ENCODE measurements at places on chromosomes 3 and 15.

DNA sequence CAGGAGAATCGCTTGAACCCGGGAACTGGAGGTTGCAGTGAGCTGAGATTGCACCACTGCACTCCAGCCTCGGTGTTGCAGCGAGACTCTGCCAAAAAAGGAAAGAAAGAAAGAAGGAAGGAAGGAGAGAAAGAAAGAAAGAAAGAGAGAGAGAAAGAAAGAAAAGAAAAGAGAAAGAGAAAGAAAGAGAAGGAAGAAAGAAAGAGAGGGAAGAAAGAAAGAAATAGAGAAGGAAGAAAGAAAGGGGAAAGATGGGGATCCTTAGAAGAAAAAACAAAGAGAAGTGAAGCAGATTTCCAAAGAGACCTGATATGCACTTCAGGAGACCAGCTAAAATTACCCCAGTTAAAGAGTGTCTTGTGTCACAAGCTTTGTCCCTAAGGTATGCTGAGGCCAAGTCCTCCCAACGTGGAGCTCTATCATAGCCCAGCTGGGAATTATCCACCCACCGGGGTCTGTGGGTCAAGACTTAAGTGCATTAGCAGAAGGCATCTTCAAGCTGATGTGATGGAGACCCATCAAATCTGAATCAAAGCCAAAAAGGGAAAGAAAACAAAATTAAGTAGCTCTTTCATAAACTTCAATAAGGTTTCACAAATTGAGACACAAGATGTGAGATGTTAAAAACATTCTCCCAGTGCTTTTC, 17.8 kb upstream of the AKAP13 start:
- no peak for DNase-seq

DNA sequence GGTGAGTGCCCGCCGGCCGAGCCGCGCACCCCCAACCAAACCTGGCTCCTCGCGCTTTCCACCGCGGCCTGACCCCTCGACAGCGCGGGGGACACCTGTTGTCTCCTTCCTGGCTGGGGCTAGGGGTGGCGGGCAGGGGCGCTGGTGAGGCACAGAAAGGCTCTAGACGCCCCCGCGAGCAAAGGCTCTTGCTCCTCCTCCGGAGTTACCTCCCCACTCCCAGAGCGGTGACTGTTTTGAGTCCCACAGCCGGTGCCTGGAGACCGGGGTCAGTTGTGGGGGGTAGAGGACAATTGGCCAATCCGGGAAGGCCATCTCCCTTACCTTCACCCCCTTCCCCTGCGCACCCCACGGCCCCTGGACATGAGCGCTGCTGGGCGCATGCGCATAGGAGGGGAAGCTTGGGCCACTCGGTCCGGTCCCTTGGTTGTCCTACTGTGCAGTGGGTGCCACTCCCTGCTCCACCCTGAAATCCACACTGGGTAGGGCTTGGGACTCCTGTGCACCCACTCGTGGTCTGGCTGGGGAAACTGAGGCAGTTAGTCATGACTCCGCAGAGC, 554 bp downstream of the CHST13 start:
- peak; percentile 86 for DNase-seq

- DNase-seq: no peak
Measured at GRCh38 chr3:128554465-128555097, 61.6 kb upstream of the GATA2 start.

- DNase-seq: no peak
Measured at GRCh38 chr3:94481226-94481898, 418.5 kb downstream of the NSUN3 start.

- no peak for DNase-seq
Measured at GRCh38 chr15:57079931-57080620, 161.6 kb downstream of the TCF12 start.

DNA sequence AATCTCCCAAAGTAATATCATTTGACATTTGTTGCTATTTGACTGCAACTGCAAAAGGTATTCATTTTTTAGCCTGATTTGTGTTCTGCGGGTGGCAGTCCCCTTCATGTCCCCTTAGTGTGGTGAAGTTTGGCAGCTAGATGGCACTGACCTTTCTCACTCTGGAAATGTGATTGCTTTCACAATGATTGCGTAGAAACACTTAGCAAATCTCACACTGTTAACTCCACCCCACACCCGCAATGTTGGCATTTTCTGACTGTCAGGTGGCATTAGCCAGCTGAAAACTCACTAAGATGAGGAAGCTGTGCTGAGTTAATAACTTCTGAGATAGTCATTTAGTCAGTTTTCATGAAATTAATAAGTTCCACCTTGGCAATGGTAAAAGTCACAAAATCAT, 76.9 kb downstream of the TRIM69 start:
- no peak for DNase-seq

DNA sequence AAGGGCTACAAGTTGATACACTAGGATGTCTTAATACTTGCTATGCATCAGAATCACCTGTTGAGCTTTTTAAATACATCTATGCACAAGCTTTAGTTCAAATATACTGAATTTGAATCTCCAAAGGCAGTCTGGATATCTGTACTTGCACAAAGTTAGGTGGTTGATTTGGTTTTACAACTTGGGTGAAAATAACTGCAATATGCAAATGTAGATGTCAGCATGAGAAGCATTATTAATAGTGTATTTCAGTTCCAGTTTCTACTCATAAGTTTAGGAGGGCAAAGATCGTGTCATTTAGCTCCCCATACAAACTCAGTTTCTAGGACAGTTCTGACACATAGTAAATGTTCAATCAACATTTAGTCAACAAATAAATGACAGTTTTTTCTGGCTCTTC, 25.6 kb downstream of the IQCB1 start:
- no peak for DNase-seq

DNA sequence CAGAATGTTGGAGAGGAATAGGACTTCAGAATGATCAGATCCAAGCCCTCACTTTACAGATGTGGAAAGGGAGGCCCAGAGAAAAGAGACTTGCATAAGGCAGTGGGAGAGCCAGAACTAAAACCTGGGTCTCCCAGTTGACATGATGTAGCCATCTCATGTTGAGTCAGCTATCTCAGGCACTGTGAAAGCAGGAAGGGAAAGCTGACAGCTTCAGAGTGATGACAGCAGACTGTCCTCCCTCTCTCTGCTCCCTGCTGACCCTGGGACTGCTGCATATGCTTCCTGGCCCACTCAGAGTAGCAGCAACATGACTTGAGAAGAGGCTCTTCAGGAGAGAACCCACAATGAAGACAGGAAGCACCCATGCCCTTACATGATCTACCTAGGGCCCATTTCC, 14.7 kb downstream of the FHIT start:
- DNase-seq: no peak

DNA sequence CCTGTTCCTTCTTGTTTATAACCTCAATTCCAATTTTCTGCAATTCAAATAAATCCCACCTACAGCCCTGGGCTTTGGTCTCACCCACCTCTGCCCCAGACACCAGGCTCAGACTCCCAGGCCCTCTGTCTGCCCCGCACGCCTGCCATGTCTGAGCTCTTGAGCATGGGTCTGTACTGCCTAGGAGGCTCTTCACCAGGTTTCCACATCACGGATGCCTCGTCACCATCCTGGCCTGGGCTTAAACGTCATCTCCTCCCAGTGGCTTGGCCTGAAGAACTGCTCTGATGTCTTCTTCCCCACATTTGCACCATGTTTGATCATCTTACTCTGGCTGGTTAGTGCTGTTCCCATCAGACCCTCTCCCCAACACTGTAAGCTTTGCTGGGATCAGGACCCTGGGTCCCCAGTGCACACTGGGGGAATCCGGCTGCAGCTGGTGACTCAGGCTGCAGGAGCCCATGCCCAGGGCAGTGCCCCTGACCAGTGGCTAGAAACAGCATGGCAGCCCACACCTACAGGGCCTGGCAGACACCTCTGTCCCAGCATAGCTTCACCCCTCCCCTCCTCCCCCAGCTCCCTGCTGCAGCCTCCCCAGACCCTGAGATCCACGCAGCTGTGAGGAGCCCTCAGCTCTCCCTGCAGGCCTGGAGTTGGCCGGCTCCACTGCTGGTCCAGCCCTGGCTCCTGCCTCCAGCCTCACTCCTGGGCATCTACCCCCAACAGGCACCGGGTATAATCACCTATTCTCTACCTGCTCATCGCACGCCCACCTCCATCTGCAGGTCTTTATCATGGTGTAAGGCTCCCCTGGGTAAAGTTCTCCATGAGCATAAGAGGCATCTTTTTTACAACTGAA, 162.8 kb upstream of the NSMCE3 start:
- DNase-seq: no peak

GRCh38 chr3:88003115-88003755, 55.6 kb downstream of the CGGBP1 start:
- DNase-seq: peak; percentile 27

DNA sequence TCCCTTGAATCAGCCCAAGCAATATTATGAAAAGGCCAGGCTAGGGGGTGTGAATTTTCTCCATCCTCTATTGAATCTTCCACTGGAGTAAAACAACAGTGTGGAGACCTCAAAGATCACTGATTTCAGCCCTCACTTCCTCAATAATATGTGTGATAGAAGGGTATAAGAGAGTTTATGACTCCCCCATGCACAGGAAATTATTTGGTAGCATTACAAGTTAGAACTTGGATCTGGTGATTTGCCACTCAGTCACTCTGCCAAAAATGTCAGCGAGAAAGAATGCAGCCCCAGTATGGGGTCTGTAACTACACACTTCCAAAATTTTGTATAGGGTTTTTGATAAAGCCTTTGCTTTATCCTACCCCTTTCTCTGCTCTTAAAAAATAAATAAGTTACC, 81.0 kb upstream of the KCNMB2 start:
- no peak for DNase-seq

GRCh38 chr15:98854496-98854895, 153.1 kb downstream of the PGPEP1L start:
- no peak for DNase-seq

DNA sequence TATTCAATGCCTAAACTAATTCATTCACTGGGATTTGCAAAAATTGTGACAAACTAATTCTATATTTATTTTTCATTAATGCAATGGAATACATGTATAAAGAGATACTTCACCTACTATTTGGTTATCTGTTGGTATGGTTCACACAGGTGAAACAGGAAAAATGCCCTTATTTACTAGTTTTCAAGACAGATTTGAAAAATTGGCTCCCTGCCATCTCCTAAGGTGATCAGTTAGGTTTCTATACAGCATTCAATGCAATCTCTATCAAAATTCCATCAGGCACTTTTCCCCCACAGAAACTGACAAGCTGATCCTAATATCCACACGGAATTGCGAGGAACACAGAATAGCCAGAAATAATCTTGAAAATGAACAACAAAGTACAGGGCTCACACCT, 101.1 kb downstream of the DLG1 start:
- DNase-seq: no peak
